Gastroesophageal sphincter (tissue), 4 donors: ENCODE measurements at places on chromosomes 5 and 9. TPM values are rescaled to one million over a fixed set of nuclear protein-coding genes. Genes with fewer than 3 reads are reported as not detected.

Gene CCL21
- 207 TPM for total RNA-seq

Gene EQTN
- total RNA-seq = not detected

Gene MATR3
- total RNA-seq = 326 TPM

GRCh38 chr5:130995254-130995515, 169.9 kb downstream of the HINT1 start:
- ATAC-seq = no peak

GRCh38 chr5:106076655-106077054, 1594.1 kb downstream of the EFNA5 start:
- no peak for ATAC-seq

DNA sequence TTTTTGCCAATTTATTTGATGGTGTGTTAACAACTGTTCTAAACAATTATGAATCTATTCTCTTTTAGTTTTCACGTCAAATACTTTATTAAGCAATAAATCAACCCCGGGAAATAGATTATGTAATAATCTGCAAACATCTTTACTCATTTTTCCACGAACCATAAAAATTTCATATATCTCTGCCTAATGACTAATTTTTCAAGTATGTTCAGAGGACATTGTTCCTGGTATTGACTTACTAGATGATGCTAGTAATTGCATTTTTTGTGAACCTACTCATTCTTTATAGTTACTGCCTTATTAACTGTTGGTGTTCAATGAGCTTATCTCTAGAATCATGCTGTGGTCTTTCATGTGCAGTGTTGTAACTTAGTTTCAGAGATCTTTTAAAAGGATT, 41.0 kb upstream of the FBN2 start:
- ATAC-seq = no peak

GRCh38 chr5:88662846-88663245, 220.1 kb downstream of the MEF2C start:
- ATAC-seq = no peak

- no peak for ATAC-seq
These were observed 1941.1 kb upstream of the C9orf72 start for GRCh38 chr9:29514336-29514735.

GRCh38 chr9:112224401-112225289, 49.5 kb upstream of the SUSD1 start:
- no peak for ATAC-seq
